ENCODE measurements at places on chromosomes 4 and X. TPM values are rescaled to one million over a fixed set of nuclear protein-coding genes. Genes with fewer than 3 reads are reported as not detected.

DNA sequence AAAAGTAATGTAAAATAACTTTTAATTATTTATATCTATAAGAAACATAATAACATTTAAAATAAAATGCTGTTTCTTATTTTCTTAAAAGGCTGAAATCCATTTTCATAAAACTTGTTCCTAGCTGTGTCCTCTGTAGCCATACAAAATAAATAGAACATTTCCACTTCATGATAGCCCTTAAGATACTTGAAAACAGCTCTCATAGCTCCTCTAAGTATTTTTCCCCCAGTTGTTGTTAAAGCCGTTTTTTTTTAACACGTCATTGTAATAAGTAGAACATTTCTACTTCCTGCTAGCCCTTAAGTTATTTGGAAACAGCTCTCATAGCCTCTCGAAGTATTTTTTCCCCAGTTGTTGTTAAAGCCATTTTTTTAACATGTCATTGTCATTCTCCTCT lies 97.3 kb upstream of the SOX3 start:
- DNase-seq, result no peak

- DNase-seq, result no peak
Observed at GRCh38 chrX:24629701-24630100, 17.4 kb downstream of the PCYT1B start.

- DNase-seq, result no peak
Observed at GRCh38 chrX:24491741-24492140, 26.7 kb downstream of the PDK3 start.

DNA sequence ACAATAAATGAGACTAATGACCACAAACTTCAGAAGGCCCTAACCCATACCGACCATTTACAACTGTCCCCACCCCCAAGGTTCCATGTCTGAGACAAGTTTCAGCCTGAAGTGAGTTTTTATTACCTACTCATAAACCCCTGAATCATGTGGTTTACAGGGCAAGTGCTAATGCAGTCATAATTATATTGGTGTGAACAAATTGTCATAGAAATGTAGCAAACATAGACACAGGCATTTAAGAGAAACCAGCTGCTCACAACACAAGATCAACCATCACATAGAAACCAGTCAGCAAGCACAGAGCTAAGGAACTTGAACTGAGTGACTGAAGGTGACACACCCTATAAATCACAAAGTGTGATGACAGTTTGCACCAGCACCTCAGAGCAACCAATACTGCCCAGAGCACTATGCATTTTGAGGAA lies 173.8 kb upstream of the MID1 start:
- no peak for DNase-seq

GRCh38 chr4:146165221-146165620 lies 10.3 kb upstream of the LSM6 start:
- DNase-seq, result no peak

GRCh38 chr4:76208005-76208765 lies 5.4 kb downstream of the SCARB2 start:
- DNase-seq, result no peak

STPG2 gene
- total RNA-seq, result 0.23 TPM

- no peak for DNase-seq
Observed at GRCh38 chrX:16628946-16629595, 20.9 kb upstream of the S100G start.
